Activated CD8-positive, alpha-beta memory T cell treated with anti-CD3 and anti-CD28 coated beads for 48 hours (primary cell): ENCODE measurements at places on chromosomes 2 and 18.

- no peak for DNase-seq
Measured at GRCh38 chr2:122029456-122029855, 274.0 kb downstream of the TSN start.

GRCh38 chr18:60804415-60804814, 431.8 kb upstream of the MC4R start:
- no peak for DNase-seq

DNA sequence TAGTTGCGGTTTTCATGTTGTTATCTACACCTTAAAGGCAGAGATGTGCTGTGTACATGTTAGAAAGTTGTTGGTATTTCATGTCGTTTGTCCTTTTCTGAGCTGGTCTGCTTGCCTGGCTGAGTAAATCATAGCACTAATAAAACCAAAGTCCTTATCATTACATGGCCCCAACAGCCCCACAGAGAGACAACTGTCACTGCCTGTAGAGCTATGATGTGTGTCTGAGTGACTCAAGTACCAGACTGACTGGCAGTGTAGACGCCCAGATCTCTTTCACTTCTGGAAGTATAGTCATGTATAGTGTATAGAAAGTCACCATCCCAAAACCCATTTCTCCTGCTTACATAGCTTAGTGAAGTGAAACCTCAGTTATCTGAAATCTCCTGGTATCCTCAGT, 4.3 kb downstream of the SOCS6 start:
- no peak for DNase-seq

DNA sequence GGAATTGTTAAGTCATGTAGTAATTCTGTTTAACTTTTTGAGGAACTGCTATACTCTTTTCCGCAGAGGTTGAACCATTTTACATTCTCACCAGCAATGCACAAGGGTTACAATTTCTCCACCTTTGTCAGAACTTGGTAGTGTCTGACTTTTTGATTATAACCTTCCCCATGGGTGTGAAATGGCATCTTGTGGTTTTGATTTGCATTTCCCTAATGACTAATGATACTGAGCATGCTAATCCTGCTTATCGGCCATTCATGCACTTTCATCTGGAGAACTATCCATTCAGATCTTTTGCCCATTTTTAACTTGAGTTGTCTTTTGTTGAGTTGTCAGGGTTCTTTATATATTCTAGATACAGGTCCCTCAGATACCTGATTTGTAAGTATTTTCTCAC, 47.2 kb downstream of the CYB5A start:
- no peak for DNase-seq

DNA sequence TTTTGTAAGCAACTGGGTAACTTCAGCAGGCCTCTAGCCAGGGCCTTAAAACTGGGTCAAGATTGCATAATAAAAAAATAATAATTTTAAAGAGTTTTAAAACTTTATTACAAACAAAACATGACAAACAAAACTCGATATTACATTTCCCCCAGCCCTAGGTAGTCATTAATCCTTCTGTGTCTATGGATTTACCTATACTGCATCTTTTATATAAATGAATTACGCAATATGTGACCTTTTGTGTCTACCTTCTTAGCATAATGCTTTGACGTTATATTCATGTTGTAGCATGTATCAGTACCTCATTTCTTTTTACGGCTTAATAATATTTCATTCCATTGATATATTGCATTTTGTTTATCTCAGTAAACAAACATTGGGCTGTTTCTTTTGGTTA, 113.5 kb downstream of the CCDC178 start:
- no peak for DNase-seq

DNA sequence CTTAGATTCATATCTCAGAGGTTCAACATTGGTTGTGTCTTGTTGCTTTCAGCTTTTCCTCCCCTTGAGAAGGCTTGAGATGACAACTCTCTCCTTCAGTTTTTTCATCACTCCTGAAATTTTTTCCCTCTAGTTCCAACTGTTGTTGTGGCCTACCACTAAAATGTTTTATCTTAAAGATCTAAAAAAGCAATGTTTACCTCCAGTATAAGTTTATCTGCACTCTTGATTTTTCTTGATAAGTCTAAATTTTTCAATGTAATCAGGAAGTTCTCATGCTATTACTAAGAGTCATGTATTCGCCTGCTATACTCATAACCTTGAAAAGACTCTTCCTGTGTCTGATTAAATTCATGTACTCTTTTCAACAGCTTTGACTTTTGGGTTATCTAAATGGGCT, 366.3 kb upstream of the TFPI start:
- DNase-seq, result no peak

DNA sequence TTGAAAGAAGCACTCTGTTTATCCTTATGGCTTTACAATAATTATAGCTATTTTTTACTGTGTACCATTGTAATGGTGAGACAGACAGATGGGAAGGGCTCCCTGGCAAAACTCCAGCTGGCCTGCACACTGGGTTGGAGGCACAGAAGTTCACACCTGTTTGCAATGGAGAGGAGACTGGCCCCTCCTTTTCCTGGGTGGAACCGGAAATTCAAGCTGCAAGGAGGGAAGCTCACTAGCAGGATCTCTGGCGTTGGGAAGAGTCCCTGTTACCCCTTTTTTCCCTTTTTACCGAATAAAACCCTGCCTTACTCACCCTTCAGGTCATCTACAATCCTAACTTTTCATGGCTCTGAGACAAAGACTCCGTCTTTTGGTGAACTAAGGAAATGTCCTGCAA, 100.3 kb upstream of the TFPI start:
- no peak for DNase-seq

DNA sequence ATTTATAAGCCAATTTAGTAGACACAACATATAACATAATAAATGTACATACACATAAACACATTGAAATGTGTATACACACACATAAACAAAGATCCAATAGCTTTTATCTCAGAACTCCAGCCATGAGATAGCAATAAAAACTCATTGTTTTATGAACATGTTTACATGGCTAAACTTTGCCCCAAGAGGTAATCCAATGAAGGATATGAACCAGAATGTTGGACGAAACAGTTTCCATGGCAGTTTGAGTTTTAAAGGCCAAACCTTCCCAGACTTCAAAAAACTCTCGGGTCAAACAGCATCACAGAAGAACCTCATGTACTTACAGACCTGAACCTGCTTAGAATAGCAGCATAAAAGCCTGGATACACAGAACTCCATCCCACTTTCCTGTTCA, 97.2 kb upstream of the WDR75 start:
- no peak for DNase-seq

- no peak for DNase-seq
Measured at GRCh38 chr2:60105906-60106305, 447.5 kb downstream of the BCL11A start.

GRCh38 chr18:23155537-23155936, 20.3 kb downstream of the CABLES1 start:
- no peak for DNase-seq

GRCh38 chr2:213491376-213491775, 207.1 kb downstream of the SPAG16 start:
- DNase-seq, result no peak

GRCh38 chr2:156326526-156327095, 5.9 kb downstream of the NR4A2 start:
- DNase-seq, result no peak

DNA sequence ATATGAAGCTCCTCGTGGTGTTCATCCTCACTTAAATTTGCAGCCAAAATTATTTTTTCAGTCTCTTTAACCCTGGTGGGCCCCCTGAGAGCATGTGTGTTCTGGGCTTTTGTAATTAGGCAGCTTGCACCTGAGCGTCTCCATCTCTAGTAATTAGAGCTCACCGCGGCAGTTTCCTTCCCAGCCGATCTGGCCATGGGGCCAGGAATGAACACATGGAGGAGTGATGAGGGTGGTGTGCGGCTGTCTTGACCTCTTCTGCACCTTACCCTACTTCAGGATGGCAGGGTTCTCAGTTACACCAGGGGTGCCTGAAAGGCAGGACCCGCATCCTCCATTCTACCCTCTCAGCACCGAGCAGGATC, 98.5 kb downstream of the AFF3 start:
- no peak for DNase-seq
